Activated CD8-positive, alpha-beta T cell treated with anti-CD3 and anti-CD28 coated beads, Interleukin-2, amount 10 ng/mL, durations not matched to agents 7 days and 5 days (primary cell): ENCODE measurements at places on chromosomes 4 and X.

DNA sequence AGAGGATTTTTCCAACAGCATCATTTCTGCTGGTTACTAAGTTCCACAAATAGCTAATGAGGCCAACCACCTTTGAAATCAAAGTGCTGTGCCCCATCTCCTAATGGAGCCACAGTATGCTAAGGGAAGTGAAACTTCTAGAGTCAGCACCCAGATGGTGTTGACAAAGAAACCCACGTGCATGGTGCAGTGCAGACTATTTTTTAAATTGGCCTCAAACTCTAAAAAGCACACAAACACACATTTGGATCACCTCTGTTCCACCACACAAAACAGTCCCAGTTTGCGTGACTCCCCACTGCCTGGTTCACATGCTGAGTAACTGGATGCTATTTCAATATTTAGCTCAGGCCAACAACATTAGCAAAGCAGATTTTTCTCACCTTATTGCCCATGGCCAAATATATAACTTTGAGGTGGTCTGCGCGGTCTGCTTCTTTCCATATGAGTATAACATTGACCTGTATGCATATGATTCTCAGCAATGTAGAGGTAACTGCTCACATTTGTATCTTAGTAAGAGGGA is 69.9 kb downstream of the AMELX start:
- DNase-seq: no peak

- no peak for DNase-seq
Observed at GRCh38 chrX:148552775-148553174, 52.4 kb downstream of the AFF2 start.

DNA sequence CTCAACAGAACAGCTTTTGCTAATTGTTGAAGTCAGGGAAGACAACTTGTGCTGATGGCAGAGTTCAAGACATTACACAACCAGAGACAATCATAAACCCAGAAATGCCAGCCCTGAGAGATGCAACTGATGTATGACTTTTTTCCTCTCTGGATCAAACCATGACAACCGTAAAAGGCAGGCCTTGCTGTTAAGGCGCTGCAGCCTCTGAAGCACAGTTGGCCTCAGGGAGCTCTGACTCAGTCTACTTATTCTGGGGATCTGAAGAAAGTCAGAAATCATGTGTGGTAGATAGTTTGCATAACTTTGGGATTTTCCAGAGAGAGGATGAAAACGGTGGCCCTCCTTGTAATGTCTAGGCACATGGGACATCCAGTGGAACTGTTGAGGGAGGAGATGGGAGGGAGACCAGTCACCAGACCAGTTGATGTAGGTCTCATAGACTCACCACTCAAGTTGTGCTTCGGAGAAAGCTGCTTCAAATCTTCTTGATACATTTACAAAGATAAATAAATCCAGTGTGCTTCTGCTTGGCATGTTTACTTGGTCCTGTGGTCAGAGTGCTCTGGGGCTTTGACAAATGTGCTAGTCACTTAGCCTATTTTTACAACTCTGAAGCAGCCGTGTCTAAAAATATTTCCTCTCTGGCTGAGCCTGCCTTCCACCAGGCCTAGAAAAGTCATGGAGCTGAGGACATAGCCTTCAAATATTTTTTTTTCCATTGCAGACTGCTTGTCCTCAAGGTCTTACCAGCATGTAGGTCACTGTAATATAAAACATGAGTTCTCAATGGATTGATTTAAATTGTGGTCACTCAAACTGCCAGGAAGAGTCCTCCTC is 7.5 kb downstream of the HADH start:
- no peak for DNase-seq

- no peak for DNase-seq
Observed at GRCh38 chr4:113790478-113790877, 28.9 kb upstream of the CAMK2D start.
